ENCODE measurements at places on chromosomes 12 and 14. TPM values are rescaled to one million over a fixed set of nuclear protein-coding genes. Genes with fewer than 3 reads are reported as not detected.

- H3K4me3 ChIP-seq: no peak overlapping the region
- H3K36me3 ChIP-seq: no peaks in the 10 kb centered on the region
- DNase-seq: no peak
- H3K27ac ChIP-seq: no peak overlapping the region
- no peaks in the 10 kb centered on the region for H3K4me1 ChIP-seq
- H3K27me3 ChIP-seq: peaks cover 23% of the 10 kb centered on the region
Measured at GRCh38 chr14:54338696-54339317, 58.0 kb upstream of the CDKN3 start.

GRCh38 chr14:69713209-69713781 is 53.6 kb upstream of the SRSF5 start:
- peak overlapping the region; percentile 67 for H3K4me3 ChIP-seq
- H3K36me3 ChIP-seq: peaks cover 39% of the 10 kb centered on the region
- peak overlapping the region; percentile 94 for H3K27ac ChIP-seq
- peaks cover 54% of the 10 kb centered on the region for H3K4me1 ChIP-seq

Gene TAS2R46
- 1.2 TPM for total RNA-seq

Gene EML5
- 2.9 TPM for total RNA-seq

Data from activated naive CD8-positive, alpha-beta T cell treated with anti-CD3 and anti-CD28 coated beads, Interleukin-2, amount 10 ng/mL, durations not matched to agents 7 days and 5 days (primary cell).